ENCODE measurements at places on chromosomes 16 and 17.

DNA sequence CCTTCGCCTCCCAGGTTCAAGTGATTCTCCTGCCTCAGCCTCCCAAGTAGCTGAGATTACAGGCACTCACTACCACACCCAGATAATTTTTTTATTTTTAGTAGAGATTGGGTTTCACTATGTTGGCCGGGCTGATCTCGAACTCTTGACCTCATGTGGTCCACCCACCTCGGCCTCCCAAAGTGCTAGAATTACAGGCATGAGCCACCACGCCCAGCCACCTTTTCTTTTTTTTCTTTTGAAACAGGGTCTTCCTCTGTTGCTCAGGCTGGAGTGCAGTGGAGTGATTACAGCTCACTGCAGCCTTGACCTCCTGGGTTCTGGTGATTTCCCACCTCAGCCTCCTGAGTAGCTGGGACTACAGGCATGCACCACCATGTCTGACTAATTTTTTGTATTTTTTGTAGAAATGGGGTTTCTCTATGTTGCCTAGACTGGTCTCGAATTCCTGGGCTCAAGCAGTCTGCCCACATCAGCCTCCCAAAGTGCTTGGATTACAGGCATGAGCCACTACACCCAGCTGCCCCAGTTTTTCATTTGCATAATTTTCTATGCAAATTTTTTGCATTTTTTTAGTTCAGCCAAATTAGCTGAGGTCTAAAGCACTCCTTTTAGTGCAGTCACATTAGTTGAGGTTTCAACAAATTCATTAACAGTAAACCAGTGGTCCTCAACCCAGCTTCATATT lies 11.3 kb downstream of the WWP2 start:
- no peak for DNase-seq

GRCh38 chr16:6009151-6009550 lies 911.6 kb upstream of the EEF2KMT start:
- DNase-seq, result no peak

DNA sequence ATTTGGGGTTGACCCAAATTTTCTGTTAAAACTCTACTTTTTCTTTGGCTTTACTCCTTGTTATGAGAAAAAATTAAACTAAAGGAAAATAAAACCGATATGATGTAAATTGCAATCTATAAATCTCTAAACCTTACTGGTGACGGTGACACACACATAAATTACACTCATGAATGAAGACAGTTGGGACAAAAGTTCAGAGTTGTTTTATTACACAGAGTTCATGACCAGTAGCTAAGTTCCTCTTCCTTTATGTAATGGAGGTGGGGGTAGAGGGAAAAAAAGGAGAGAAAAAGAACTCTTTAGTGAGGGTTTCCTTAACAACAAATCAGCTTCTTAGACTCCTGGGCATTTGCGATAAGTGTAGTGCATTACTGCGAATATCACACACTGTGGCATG lies 220.7 kb downstream of the KCNJ2 start:
- DNase-seq, result no peak

GRCh38 chr16:3182608-3183444 lies 5.2 kb upstream of the OR1F1 start:
- peak; percentile 74 for DNase-seq

- no peak for DNase-seq
These were observed 827.6 kb upstream of the CA10 start for GRCh38 chr17:52986056-52986662.

GRCh38 chr16:68468842-68469241 lies 20.5 kb upstream of the SMPD3 start:
- DNase-seq, result no peak

DNA sequence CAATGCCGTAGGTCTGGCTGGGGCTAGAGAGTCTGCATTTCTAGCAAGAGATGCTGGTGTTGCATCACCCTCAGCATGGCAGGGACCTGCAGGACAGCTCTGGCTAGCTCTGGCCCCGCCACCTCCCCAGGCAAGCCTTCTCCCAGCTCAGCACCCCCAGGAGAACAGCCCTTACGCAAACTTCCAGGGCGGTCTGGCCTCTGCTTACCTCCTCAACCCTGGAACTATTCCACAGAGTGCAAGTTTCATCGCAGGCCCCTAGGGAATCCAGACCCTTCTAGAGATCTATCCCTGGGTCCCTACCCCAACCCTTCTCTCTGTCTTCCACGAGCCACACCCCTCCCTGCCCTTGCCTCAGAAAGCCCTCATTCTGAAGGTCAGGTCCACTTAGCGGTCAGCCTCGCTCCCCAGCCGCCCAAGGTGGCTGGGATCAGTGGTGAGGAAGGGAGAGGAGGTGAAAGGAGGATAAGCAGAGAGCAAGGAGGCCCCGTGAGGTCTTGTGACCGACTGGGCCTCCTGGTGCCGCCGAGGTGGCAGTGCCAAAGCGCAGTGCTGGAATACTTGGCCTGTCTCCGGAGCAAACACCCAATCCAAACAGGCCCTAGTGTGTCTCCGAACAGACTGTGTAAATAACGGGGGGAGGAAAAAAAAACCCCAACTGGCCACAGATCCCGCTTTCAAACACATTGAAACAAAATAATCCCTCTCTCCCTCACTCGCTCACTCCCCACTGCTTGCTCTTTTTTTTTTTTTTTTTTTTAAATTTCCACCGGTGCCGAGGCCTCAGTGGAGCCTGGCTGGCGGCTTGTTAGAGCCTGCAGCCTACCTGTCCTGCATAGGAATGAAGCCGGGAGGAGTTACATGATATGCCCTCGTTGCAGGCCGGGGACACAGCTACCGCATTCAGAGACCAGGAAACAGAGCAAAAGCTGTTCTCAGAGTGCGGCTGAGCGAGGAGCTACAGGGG lies 380.9 kb downstream of the SOX9 start:
- no peak for DNase-seq

GRCh38 chr17:49104511-49105074 lies 28.0 kb upstream of the B4GALNT2 start:
- DNase-seq, result no peak

GRCh38 chr17:51322390-51323029 lies 62.2 kb downstream of the UTP18 start:
- peak; percentile 10 for DNase-seq
